ENCODE measurements at places on chromosomes 16 and 17.

GRCh38 chr16:47777220-47777619, 316.1 kb downstream of the PHKB start:
- DNase-seq, result no peak

DNA sequence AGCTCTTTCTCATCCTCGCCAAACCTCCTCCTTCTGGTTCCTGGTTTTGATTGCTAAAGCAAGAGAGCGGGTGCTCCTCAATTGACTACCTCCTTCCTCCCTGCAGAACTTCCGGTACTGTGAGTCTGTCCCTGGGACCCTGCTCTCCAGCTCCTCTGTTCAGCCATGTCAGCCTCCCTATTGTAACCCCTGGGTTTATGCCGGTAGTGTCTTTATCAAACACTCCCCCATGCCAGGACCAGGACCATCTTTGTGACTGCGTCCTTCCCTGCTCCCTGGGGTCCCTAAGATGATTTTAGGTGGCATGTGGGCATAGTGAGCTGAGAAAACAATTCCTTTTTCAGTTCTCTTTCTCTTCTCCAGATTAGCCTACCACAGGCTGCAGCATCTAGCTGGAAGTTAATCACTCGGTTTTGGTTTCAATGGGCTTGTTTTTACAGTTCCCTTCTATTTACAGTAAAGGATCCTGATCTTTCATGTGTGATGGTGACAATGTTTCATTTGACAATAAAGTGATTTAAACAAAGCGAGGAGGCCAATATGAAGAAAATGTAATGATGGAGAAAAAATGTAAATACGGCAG, 27.7 kb upstream of the IL21R start:
- no peak for DNase-seq

GRCh38 chr17:4170639-4171280, 27.8 kb downstream of the CYB5D2 start:
- DNase-seq, result no peak

DNA sequence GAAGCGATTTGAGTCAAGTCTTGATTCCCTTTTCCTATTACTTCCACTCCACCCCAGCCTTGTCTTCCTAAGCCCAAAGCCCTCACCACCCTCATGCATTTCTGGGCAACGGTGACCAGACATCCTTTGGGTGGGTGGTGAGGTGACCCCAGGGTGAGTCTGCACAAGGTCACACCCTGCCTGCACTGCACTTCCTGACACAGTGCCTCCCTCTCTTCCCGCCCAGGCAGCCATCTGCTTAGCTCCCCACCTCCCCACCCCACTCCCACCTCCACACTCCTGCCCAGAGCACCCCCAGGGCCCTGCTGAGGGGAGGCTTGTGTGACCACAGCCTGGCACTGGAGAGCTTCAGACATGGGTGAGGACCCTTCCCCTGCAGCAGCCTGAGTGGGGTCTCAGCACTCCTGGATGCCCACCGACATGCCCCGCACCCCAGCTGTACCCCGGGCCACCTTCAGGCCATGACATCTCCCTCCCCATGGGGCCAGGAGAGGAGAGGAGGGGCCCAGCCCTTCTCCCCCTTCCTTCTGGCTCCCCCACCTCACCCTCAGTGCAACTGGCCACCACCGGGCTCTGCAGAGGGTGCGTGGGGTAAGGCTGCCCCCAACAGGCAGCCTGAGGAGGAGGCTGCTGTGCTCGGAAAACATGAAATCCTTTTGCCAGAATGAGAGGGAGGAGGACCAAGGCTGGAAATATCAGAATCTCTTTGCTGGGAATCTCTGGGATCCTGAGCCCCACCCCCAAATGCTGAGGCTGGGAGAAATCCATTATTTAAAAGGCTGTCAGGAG, 68.6 kb downstream of the CCT6B start:
- DNase-seq, result no peak

GRCh38 chr17:81093619-81094508, 58.9 kb downstream of the BAIAP2 start:
- DNase-seq, result no peak

Measured in NCI-H446 (cell line).